Mesangial cell (primary cell): ENCODE measurements at places on chromosomes 2 and 18. TPM values are rescaled to one million over a fixed set of nuclear protein-coding genes. Genes with fewer than 3 reads are reported as not detected.

AKAIN1 gene
- total RNA-seq, result not detected in 2 replicates

NR4A2 gene
- 0.25 TPM in 1 of 2 replicates, not detected in the other for total RNA-seq

UGT1A3 gene
- not detected in 2 replicates for total RNA-seq

ANKAR gene
- 0.49 and 4.8 TPM in 2 replicates for total RNA-seq

QPCT gene
- total RNA-seq, result 17.9 and 23.2 TPM in 2 replicates

UBXN2A gene
- 6.6 and 9.3 TPM in 2 replicates for total RNA-seq

DLX1 gene
- total RNA-seq, result 0.16 TPM in 1 of 2 replicates, not detected in the other

CPS1 gene
- 1.3 and 4.8 TPM in 2 replicates for total RNA-seq

ASIC4 gene
- total RNA-seq, result not detected in 2 replicates

PRSS56 gene
- total RNA-seq, result not detected in 2 replicates

ASB18 gene
- not detected in 2 replicates for total RNA-seq

RAD51AP2 gene
- total RNA-seq, result under 0.01 TPM in 1 of 2 replicates, not detected in the other

RRM2 gene
- 10.3 and 215 TPM in 2 replicates for total RNA-seq

PDCL3 gene
- total RNA-seq, result 16.7 and 21.3 TPM in 2 replicates

ACKR3 gene
- total RNA-seq, result 0.49 and 3.2 TPM in 2 replicates

TEKT4 gene
- total RNA-seq, result not detected in 2 replicates

STON1 gene
- 2.1 and 4.6 TPM in 2 replicates for total RNA-seq

CRYBA2 gene
- total RNA-seq, result not detected in 2 replicates

RAB31 gene
- 15.2 and 33.3 TPM in 2 replicates for total RNA-seq

PKDCC gene
- 23.6 and 34.2 TPM in 2 replicates for total RNA-seq

SCTR gene
- total RNA-seq, result 1.4 TPM in 1 of 2 replicates, not detected in the other

LHCGR gene
- not detected in 2 replicates for total RNA-seq

HOXD10 gene
- total RNA-seq, result 9.8 and 25.0 TPM in 2 replicates

OBSL1 gene
- total RNA-seq, result 55.2 and 101 TPM in 2 replicates

LOXHD1 gene
- total RNA-seq, result not detected in 2 replicates

FHOD3 gene
- total RNA-seq, result 28.7 and 55.8 TPM in 2 replicates

COBLL1 gene
- 17.3 and 81.5 TPM in 2 replicates for total RNA-seq

ANKRD44 gene
- 2.9 and 6.5 TPM in 2 replicates for total RNA-seq

ATRAID gene
- 164 and 249 TPM in 2 replicates for total RNA-seq

FSHR gene
- total RNA-seq, result not detected in 2 replicates

DNAJC5G gene
- not detected in 2 replicates for total RNA-seq

DPP4 gene
- total RNA-seq, result 7.7 and 42.3 TPM in 2 replicates

POTEI gene
- total RNA-seq, result not detected in 2 replicates

GPR75 gene
- total RNA-seq, result 0.98 and 1.1 TPM in 2 replicates

ITPRIPL1 gene
- 5.5 and 5.7 TPM in 2 replicates for total RNA-seq

KCNG3 gene
- total RNA-seq, result under 0.01 TPM in 2 replicates

STEAP3 gene
- total RNA-seq, result 46.6 and 53.1 TPM in 2 replicates

SCYGR1 gene
- not detected in 2 replicates for total RNA-seq

FBXO36 gene
- total RNA-seq, result 3.4 and 5.1 TPM in 2 replicates

OXER1 gene
- total RNA-seq, result 0.13 and 0.16 TPM in 2 replicates

CXCR4 gene
- total RNA-seq, result not detected in 2 replicates

CDKL4 gene
- 0.25 TPM in 1 of 2 replicates, not detected in the other for total RNA-seq

UPP2 gene
- not detected in 2 replicates for total RNA-seq

EFR3B gene
- total RNA-seq, result 1.1 and 1.3 TPM in 2 replicates

CRACDL gene
- 0.33 and 5.7 TPM in 2 replicates for total RNA-seq

REG3G gene
- not detected in 2 replicates for total RNA-seq

RUFY4 gene
- not detected in 2 replicates for total RNA-seq

CNDP1 gene
- total RNA-seq, result not detected in 2 replicates

ALPP gene
- total RNA-seq, result not detected in 2 replicates

MRPL33 gene
- 80.2 and 83.1 TPM in 2 replicates for total RNA-seq

CIDEA gene
- total RNA-seq, result 1.3 TPM in 1 of 2 replicates, not detected in the other

SLC4A3 gene
- total RNA-seq, result 9.0 and 20.0 TPM in 2 replicates

TOGARAM2 gene
- total RNA-seq, result not detected in 2 replicates

DPYSL5 gene
- 0.16 TPM in 1 of 2 replicates, not detected in the other for total RNA-seq

INO80C gene
- 3.2 and 7.3 TPM in 2 replicates for total RNA-seq

DSG3 gene
- not detected in 2 replicates for total RNA-seq

C2orf78 gene
- total RNA-seq, result not detected in 2 replicates

INHA gene
- total RNA-seq, result 1.0 TPM in 1 of 2 replicates, not detected in the other

CCDC74B gene
- total RNA-seq, result 8.8 and 23.8 TPM in 2 replicates
